ENCODE measurements at places on chromosomes 12 and 14.

DNA sequence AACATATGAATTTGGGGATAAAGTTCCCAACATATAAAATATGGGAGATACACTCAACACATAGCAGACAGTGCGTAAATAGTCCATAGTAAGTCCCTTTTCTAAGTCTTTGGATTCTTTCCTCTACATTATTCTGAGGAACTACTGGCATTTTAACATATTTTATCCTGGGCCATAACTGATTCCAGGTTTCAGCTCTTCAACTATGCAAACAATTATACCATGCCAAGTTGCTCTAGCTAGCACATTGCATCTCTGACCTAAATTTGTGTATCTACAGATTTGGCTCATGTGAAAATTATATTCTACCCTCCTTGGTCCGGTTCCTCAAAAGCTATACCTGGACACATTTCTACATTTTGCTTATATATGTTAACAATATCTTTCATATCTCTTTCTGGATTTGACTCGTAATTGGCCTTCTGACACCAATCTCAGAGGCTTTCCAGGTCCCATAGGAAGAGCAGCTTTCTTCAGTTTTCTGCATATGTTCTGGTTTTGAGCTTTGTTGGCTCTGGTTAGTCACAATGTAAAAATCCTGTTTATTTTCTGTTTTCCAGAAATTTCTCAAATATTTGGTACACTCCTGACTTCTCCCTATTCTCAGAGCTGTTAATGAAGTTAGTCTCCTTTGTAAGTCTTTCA is 305.4 kb downstream of the BMP4 start:
- no peak for DNase-seq

- DNase-seq: no peak
Measured at GRCh38 chr12:45974171-45974719, 16.1 kb downstream of the SCAF11 start.

DNA sequence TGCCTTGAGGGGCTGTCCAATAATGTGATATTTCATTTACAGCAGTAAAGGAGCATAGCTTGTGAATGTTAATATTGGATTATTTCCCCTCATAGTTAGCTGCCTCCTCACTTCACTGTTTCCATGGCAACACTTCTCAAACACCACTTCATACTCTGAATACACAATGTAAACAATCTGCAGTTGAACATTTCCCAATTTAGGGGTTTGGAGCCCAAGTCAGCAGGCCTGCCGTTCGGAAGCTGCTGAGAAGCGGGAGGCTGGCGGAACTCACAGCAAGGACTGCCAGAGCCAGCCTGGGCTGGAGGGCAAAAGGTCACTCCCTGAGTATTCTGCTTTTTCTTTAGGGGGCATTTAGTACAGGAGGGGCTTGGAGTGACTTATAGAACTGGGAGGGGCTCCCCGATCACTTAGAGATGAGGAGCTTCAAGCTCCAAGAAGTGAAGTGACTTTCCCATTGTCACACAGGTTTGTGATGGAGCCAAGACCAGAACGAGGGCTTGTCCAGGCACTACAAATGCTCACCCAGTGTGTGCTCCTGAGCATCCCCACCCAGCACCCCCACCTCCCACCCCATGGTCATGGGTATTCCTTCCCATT is 12.1 kb upstream of the SLC24A4 start:
- DNase-seq: no peak

DNA sequence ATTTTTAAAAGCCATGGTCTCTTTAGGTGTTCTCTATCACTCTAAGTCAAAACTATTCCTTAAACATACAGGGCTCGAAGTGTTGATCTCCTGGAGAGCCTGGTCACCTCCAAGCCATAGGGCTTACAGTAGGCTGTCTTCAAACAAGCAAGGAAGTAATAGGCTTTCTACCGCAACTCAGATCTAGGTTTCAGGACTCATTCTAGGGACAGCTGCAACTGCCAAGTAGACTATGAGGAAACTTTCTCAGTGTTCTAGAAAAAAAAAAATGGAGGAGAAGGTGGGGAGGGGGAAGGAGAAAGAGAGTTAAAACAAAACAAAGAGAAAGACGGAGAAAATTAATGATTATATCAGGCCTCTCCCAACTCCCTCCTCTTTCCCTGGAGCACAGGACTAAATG is 106.9 kb upstream of the ETV6 start:
- DNase-seq: no peak

DNA sequence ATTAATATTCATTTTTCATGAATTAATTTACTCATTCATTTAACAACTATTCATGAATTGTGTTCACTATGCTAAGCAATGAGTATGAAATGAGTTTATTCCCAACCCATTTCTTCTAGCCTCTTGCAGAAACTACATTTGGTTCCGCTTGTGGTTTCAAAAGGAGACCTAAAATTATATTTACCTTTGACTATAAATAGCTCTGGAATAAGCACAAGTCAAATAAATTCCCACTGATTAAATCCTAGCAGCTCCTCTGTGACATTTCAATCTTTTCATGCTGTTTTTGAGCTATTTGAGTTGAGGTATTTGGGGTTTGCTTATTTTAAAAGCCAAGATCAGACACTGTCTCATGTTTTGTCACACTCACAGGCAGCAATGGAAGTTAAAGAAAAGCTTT is 46.9 kb downstream of the DUSP6 start:
- no peak for DNase-seq

DNA sequence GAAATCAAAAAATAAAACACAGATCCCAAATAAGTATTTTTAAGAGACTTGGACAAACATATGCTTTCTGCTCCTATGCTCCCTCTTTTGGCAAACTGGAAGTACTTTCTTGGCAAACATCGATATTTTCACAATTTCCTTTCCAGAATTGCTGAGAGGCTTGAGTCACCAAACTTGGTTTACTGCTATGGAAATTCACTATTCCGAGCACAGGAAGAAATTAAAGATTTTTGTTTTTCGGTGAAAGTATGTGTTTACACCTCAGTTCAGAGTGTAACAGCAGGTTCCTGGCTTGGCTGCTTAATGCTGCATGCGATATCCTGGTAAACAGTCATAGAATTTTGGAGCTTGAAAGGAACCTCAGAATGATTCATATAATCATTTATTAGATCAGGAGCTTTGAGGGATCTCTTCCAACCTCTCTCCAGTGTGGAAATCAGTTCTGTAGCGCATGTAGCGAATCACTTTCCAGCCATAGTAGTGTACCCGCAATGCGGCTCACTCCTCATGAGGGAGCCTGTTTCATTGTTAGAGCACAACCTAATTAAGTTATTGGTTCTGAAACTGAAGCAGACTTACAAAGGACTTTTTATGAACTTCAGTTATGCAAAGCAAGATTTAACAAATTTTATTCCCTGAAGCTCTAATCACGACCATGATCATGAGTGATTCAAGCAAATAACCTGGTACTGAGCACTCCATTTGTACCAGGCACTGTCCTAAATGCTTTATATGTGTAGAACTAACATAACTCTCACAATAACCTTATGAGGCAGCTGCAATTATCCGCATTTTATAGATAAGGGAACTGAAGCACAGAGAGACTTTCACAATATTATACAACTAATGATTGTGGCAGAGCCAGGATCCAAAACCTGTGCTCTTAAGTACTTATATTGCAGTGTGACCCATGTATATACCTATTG is 56.4 kb upstream of the ATP2A2 start:
- no peak for DNase-seq

DNA sequence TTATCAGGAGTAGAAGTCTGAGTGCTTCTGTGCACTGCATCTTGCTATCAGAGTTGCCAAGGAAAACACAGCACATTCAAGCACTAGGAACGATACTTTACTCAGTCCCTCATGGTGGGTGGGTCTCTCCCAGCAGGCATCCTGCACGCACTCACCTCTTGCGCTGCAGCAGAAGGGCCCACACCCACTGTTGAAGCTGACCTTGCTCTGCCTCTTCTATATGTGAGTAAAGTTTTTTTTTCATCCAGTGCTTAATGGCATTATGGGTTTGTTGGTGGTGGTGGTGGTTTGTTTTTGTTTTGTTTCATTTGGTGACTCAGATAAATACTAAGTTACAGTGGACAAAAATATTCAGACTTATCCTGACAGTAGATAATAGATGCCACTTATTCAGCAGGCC is 348.5 kb downstream of the EGLN3 start:
- DNase-seq: no peak

- no peak for DNase-seq
Measured at GRCh38 chr12:58741226-58741625, 179.1 kb downstream of the LRIG3 start.
